ENCODE measurements at places on chromosomes 13 and 19.

- DNase-seq: no peak
Measured at GRCh38 chr13:101624210-101624922, 171.9 kb downstream of the ITGBL1 start.

GRCh38 chr13:113883314-113883811 is 19.5 kb upstream of the GAS6 start:
- no peak for DNase-seq

DNA sequence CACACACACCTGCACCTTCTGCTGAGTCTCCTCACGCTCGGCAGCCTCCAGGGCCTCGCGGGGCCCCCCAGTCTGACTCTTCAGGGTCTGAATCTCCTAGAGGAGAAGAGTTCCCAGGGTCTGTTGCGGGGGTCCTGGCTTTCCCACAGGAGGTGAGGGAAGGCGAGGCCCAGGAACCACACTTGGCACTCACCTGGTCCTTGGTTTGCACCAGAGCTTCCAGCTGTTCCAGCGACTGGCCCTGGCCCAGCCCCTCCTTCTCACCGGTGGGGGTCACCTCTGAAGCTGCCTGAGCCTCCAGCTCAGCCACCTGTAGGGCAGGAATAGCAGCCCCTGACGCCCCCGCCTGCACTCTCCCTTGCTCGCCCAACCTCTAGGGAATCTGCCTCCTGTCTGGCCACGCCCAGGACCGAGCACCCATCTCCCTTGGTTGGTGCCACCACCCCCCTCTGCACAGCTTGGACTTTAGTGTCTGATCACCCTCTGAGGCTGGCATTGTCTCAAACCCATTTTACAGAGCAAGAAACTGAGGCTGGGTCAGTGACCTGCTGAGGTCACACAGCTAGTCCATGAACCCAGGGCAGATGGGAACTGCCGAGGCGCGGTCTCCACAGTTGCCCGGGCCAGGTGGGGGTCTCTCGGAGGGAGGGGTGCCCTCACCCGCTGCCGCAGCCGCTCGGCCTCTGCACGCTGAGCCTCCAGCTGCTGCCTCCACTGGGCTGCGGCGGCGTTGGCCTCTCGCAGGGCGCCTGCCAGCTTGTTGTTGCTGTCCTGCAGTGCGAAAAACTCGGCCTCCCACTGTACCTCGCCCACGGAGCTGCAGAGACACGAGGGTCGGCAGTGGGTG is 9.5 kb downstream of the HOMER3 start:
- no peak for DNase-seq

DNA sequence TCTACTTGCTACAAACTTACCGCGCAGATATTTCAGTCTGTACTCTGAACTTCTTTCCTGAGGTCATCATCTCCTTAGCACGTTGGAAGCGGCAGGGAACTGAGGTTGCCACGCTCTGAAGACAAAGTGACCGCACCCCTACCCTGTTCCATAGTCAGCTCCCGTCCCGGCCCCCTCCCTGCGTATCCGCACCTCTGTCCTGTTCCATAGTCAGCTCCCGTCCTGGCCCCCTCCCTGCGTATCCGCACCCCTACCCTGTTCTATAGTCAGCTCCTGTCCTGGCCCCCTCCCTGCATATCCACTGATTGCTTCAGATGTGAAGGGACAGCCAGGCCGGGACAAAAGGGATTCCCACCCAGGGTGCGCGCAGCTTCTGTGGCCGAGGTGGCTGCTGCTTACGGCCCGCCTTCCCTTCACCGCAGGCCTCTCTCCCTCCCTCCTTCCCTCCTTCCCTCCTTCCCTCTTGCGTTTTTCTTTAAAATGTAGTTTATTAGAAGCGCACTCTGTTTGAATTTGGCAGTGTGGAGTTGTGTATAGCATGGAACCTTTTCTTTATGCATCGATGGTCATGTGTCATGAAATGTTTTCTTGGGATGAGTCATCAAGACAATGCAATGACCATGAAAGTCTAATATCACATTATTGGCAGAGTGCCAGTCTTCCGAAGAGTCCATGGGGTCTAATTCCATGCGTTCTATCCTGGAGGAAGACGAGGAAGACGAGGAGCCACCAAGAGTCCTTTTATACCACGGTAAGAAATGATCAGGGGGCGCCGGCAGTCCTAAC is 21.9 kb upstream of the NDUFS7 start:
- no peak for DNase-seq

DNA sequence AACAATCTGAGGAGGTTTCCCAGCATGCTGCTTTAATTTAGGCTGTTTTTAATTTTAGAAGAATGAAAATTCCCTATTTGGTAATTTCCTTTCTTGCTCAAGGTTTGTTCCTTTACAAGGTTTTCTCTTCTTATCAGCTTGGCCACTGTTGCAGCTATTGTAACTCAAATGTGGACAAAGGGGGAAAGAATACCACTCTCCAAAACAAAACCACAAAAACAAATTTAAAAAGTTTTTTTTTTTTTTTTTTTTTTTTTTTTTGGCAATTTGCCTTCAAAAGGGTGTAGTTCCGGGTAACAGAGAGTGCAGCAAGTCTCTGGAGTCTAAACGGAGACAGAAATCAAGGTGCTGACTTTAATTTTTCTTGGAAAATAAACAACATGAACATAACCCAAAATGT is 306.4 kb upstream of the ARGLU1 start:
- no peak for DNase-seq

- no peak for DNase-seq
Measured at GRCh38 chr13:82477436-82477835, 1404.8 kb downstream of the SLITRK1 start.

- DNase-seq: no peak
Measured at GRCh38 chr19:6269101-6269886, 10.5 kb downstream of the MLLT1 start.

DNA sequence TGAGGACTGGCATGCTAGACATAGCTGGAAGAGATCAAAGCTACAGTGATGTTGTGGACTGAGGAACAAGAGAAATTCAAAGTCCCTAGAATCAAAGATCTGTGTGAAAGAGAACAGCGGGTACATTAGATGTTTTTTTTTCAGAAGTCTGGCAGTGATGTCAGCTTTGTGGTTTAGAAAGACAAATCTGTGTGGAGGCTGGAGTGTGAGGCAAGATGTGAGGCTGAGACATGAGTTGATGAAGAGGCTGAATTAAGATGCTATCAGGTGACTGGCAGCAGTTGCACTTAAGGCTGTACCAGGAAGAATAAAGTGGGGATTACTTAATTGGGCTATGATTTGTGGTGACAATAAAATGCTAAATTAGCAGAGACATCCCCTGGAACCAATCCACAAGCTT is 46.5 kb downstream of the DNAJC3 start:
- no peak for DNase-seq

DNA sequence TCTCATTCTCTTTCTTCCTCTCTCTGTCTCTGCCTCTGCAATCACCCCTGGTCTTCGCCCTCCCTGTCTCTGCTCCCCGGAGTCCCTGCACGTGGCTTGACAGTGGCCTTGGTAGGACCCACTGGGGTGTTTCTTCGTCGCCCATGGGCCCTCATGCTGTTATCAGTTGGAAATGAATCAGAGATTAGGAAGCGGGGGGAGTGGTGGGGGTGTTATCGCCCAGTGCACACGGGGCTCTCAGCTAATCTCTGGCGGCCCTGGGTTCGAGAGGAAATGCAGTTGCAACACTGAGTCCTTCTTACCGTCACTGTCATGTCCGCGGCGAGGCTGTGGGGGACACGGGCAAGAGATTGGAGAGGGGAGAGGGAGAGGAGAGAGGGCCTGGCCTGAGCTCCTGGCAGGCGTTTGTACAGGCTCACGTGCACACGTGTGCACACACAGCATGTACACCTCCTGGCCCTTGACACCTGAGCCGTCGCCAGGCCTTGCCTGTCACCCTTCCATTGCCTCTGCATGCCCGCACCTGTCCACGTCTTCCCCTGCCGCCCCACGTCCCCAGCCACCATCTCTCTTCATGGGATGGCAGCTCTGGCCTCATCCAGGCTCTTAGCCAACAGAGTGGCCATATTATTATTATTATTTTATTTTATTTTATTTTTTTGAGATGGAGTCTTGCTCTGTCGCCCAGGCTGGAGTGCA is 37.8 kb upstream of the SLC7A10 start:
- no peak for DNase-seq

- DNase-seq: no peak
Measured at GRCh38 chr19:7980168-7980567, 25.3 kb downstream of the ELAVL1 start.

GRCh38 chr19:48392860-48393558 is 459 bp upstream of the GRIN2D start:
- no peak for DNase-seq

GRCh38 chr19:6325614-6326013 is 7.8 kb downstream of the ACER1 start:
- no peak for DNase-seq

GRCh38 chr13:113091211-113091771 is 14.3 kb upstream of the F7 start:
- no peak for DNase-seq

DNA sequence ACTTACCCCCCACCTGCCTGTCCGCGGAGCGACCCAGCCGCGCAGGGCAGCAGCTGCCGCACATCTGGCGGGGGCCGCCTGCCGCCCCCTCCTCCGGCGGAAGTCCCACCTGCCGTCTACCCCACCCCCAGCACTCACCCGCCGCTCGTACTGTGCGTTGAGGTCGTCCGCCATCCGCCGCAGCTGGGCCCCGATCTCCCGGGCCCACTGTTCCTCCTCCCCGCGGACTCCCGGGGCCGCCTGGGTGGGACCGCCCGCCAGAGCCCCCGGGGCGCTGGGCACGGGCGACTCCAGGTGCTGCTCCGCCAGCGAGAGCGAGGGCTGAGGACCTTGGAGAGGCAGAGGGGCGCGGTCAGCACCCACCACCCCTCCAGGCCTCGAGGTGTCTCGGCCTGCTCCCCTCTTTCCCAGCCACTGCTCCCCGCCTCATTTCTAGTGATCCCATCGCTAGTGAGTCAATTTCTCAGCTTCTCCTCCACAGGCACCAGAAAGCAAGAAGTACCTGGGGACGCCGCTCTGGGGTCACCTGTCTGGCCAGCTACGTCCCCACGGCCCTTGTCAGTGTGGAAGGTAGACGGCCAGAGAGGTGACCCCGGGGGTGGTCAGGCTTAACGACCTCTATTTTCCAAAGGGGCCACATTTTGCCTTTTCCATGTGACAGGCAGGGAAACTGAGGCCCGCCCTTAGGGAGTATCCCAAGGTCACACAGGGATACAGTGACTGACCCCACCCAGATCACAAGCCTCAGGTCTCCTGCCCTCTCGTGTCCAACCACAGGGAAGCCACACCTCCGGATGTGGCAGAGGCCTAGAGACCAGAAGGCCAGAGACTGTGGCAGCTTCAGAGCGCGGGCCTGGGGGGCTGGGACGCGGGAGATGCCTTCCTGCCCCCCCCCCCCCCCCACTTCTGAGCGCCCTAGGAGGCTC is 4.3 kb downstream of the BBC3 start:
- DNase-seq: no peak

GRCh38 chr13:102237230-102237629 is 164.6 kb downstream of the FGF14 start:
- no peak for DNase-seq

GRCh38 chr13:80278706-80279105 is 62.2 kb downstream of the SPRY2 start:
- no peak for DNase-seq

- DNase-seq: no peak
Measured at GRCh38 chr13:112772929-112773328, 83.1 kb downstream of the ATP11A start.

DNA sequence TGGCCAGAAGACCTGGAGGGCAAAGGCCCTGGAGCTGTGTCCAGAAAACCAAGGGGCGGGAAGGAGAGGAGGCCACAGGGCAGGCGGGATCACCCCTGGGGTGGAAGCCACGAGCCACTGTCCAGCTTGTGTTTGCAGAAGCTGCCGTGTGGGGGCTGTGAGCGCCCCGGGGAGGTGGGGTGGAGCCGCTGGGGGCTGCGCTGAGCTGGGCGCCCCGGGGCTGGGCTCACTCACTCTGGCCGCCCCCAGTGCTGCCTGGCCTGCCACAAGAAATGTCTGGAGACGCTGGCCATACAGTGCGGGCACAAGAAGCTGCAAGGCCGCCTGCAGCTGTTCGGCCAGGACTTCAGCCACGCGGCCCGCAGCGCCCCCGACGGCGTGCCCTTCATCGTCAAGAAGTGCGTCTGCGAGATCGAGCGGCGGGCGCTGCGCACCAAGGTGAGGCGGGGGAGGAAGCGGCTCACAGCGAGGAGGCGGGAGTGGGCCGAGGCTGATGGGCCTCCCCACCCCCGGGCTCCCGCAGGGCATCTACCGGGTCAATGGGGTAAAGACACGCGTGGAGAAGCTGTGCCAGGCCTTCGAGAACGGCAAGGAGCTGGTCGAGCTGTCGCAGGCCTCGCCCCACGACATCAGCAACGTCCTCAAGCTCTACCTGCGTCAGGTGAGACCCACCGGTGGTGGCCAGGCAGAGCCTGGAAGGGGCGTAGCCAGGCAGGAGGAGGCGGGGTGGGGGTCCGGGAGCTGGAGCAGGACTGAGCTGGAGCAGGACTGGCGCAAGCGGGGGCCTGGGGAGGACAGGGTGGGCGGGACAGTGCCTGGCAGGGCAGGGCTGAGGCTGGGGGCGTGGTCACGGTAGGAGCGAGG is 13.6 kb downstream of the POLR2E start:
- DNase-seq: no peak

DNA sequence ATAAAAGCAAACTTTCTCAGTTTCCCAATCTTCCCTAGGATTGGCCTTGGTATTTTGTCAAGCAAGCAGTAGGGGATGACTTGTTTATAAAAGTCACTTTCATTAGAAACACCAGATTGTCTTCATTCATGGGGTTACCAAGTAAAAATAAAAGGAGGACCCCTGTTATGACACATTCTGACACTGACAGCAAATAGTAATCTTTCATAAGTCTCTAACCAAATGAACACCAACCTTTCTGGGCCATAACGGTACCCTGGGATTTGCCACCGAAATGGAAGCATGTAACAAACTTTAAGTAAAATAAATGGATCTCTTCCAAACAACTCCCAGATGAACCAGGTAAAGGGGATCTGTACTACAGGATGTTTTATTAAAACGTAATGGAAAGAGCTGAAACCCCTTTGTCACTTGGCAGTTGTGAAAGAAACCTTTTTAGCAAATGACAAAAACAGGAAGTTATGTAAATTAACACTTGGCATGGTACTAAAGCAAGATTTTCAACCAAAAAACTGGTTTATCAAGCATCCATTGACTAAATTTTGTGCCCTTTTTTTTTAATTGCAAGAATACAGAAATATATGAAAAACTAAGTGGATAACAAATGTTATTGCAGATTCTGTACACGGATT is 335.6 kb downstream of the RBM26 start:
- no peak for DNase-seq
